ENCODE measurements at places on chromosomes 5 and 9.

DNA sequence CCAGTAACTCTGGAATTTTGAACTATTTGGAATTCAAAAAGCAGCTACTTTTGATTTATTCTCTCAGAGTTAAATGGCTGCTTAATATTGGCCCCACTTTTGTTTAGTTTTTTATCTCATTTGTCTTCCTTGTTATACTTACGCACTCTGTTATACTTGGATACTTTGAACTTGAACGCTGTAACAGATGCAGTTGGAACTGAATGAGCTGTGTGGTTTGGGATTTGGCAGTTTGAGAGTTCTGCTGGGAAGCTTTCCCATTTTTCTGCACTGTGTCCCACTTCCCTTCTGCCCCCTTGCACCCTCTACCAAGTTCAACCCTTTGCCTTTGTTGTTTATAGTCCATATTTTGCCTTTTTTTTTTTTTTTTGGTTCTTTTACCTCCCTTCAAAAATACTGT is 3.8 kb downstream of the RHOBTB3 start:
- no peak for DNase-seq

DNA sequence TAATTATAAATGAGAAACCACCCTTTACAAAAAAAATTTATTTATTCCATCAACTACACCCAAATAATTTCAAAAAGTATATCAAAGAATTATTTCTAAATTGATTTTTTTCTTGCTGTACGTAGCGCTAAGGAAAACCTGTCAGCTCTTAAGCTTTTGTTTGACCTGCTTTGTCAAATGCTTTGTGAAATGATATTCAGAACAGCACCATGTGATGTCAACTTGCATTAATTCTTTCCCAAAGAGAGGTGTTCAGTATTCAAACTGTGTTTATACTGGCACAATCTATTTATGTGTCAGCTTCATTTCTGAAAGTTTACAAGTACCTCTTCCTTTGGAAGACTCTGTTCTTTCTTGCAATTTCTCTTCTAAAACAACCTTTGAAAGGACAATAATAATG is 12.0 kb upstream of the ARSB start:
- no peak for DNase-seq

GRCh38 chr9:94498801-94499453 is 56.0 kb upstream of the PCAT7 start:
- no peak for DNase-seq

DNA sequence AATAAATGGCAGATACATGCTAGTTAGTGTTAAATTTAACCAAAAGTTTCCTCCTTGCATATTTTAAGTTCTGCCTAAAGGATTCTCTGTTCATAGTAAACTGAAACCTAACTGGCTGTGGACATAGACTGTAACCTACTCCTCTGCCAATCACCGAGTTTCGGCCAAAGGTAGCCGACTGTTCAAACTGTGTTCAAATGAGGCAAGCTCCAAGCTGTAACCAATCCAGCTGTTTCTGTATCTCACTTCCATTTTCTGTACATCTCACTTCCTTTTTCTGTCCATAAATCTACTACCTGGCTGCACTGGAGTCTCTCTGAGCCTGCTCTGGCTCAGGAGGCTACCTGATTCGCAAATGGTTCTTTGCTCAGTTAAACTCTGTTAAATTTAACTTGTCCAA is 44.1 kb downstream of the KCNV2 start:
- DNase-seq: no peak
